Ascending aorta (tissue), 2 donors: ENCODE measurements at places on chromosomes 1 and 21. TPM values are rescaled to one million over a fixed set of nuclear protein-coding genes. Genes with fewer than 3 reads are reported as not detected.
A peak's percentile ranks its signal among the peaks of the same experiment; 100 is the strongest.

DNA sequence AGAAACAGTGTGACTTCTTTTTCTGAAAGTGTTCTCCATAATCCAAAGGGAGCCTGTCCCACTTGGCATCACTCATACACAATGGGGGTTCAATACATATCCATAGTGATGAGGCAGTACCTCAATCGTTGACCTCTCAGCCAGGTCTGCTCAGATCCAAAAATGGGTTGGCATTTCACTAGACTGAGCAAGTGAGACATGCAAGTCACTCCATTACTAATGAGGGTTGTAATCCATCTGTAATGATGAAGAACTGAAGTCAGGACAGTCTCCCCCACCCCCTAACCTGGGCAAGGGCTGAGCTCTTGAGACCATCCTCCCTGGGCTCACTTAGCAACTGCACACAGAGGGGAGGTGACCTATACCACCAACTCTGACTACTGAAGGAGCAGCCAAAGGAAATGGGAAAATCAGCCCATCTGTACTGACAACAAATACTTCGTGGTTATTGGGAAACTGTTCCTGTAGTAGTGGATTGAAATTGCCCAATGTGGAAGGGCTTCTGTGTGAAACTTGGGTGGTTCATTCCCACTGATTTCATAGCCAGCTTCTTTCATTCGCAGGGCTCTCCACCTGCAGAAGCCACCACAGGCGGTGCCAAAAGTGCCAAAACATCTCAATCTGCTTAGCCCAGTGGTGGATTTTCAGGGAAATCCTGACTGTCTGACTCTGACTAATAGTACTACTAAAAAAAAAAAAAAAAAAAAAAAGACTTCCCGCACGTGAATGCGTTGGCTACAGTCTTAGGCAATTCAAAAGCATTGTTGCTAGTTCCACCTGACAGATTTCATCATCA lies 5.0 kb downstream of the NGF start:
- peak overlapping the region; percentile 82 for H3K27ac ChIP-seq
- no peak overlapping the region for H3K4me3 ChIP-seq
- H3K4me1 ChIP-seq = peaks cover 51% of the 10 kb centered on the region
- no peaks in the 10 kb centered on the region for H3K36me3 ChIP-seq

GRCh38 chr1:8790987-8791386 lies 26.5 kb downstream of the RERE start:
- H3K36me3 ChIP-seq = no peaks in the 10 kb centered on the region
- H3K4me3 ChIP-seq = no peak overlapping the region
- DNase-seq = no peak
- no peaks in the 10 kb centered on the region for H3K27me3 ChIP-seq
- no peaks in the 10 kb centered on the region for H3K4me1 ChIP-seq

The CAP1 gene
- 252 TPM for total RNA-seq

GRCh38 chr1:176694713-176695112 lies 231.7 kb downstream of the PAPPA2 start:
- DNase-seq = no peak
- H3K27ac ChIP-seq = no peak overlapping the region
- H3K36me3 ChIP-seq = no peaks in the 10 kb centered on the region
- H3K4me1 ChIP-seq = peaks cover 5% of the 10 kb centered on the region
- no peak overlapping the region for H3K4me3 ChIP-seq
- no peaks in the 10 kb centered on the region for H3K27me3 ChIP-seq

DNA sequence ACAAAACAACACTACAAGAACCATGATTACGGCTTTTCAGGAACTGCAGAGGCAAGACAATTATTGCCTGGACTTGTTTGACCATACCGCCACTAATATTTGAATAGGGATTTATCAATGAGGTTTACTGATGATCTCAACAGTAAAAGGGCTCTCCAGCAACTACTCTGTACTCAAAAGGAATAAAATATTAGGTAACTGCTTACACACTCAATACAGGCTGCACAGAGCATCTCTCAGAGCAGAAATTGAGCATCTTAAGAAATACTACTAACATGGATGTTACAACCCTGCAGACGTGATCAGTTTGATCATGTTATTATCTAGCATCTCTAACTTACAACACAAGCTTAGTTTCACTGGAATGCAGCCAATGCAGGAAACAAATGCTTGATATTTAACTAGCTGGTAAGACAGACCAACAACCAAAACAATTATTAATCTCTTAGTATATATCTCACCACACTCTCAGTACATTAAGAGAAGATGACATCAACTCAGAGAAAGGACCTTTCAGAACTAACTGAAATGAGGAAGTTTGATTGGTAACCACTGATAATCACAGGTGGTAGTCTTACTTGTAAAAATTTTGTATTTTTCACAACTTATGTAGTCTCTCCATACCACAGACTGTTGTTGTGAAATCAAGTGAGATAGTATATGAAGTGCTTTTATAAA lies 52.2 kb downstream of the PUM1 start:
- no peak overlapping the region for H3K4me3 ChIP-seq
- no peaks in the 10 kb centered on the region for H3K36me3 ChIP-seq
- no peaks in the 10 kb centered on the region for H3K27me3 ChIP-seq
- peaks cover 15% of the 10 kb centered on the region for H3K4me1 ChIP-seq

GRCh38 chr1:62784509-62785365 lies 805 bp downstream of the ATG4C start:
- peak overlapping the region; percentile 81 for H3K4me3 ChIP-seq
- H3K27me3 ChIP-seq = no peaks in the 10 kb centered on the region
- no peaks in the 10 kb centered on the region for H3K36me3 ChIP-seq
- H3K27ac ChIP-seq = peak overlapping the region; percentile 87

The CELA3A gene
- not detected for total RNA-seq

DNA sequence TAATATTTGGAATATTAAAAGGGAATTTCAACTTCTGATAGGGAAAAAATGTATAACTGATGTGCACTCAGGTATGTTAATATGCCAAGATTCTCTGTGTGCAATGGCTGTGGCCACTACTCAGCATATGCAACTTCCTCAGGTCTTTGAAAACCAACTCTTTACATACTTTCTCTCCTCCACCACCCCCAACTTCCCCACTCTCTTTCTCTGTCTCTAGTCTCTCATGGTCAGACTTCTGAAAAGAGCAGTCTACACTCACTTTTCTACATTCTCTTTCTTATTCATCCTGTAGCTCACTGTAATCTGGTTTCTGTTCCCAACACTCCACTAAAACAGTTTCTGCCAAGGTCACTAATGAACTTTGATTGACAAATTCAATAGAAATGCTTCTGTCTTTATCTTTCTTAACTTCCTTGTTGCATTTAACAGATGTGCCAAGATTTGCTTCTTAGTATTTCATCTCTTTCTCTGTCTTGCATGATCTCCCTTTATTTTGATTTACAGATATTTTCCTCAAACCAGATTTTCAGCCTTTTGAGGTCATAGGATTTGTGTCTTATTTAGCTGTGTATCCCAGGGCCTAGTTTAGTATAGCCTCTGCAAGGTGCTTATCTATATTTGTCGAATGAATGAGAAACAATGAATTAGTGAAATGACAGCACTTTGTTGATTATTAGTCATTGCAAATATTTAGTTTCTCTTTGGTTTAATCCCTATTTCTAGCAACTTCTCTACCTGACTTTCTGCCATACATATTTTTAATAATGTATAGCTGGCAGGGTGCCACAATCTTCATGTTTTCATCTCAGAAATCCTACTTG lies 168.9 kb downstream of the LMO4 start:
- DNase-seq = no peak
- no peaks in the 10 kb centered on the region for H3K27me3 ChIP-seq
- no peak overlapping the region for H3K4me3 ChIP-seq
- H3K36me3 ChIP-seq = no peaks in the 10 kb centered on the region
- H3K4me1 ChIP-seq = peaks cover 4% of the 10 kb centered on the region
- peak overlapping the region; percentile 91 for H3K27ac ChIP-seq

The CYP4A22 gene
- total RNA-seq = not detected

The PLA2G2F gene
- not detected for total RNA-seq

GRCh38 chr1:200907611-200908097 lies 13.0 kb downstream of the INAVA start:
- no peak overlapping the region for H3K4me3 ChIP-seq
- no peaks in the 10 kb centered on the region for H3K4me1 ChIP-seq
- H3K27ac ChIP-seq = no peak overlapping the region
- H3K27me3 ChIP-seq = no peaks in the 10 kb centered on the region

DNA sequence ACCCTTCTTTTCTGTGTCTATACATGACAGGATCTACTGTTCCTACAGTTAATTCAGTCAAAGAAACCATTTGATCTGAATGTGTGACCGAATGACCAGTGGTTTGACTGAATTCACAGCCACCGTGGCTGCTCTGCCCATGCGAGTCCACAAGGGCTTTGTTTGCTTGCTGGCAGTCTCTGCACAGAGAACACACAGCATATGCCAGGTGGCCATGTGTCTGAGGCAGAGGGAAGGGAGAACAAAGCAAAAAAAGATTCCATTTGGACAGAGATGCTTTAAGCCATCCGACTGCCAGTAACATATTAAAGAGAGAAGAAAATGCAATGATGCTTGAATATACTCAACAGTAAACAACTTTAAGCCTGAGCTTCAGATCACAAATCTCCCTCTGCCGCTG lies 737.8 kb upstream of the CXADR start:
- H3K27ac ChIP-seq = no peak overlapping the region
- DNase-seq = no peak
- no peak overlapping the region for H3K4me3 ChIP-seq
- no peaks in the 10 kb centered on the region for H3K27me3 ChIP-seq
- H3K36me3 ChIP-seq = no peaks in the 10 kb centered on the region
